ENCODE measurements at places on chromosomes 2 and 18.

GRCh38 chr2:235168174-235168979, 216.6 kb downstream of the SH3BP4 start:
- no peak for DNase-seq

DNA sequence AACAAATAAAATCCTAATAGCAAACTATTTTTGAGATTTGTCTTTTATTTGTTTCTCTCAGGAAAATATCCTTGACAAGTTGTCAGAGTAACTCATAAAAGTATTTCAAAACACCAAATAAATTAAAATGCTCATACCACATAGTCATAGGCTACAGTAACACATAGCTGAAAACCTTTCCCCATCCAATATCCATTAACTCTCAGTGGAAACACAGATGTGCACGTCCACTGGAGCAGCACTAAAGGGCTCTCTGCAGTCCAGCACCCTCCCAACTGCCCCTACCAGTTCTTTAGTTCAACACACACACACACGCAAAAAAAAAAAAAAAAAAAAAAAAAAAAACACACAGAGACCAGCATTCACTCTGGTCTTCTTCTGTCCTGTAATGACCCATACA, 879 bp upstream of the XDH start:
- DNase-seq, result no peak

DNA sequence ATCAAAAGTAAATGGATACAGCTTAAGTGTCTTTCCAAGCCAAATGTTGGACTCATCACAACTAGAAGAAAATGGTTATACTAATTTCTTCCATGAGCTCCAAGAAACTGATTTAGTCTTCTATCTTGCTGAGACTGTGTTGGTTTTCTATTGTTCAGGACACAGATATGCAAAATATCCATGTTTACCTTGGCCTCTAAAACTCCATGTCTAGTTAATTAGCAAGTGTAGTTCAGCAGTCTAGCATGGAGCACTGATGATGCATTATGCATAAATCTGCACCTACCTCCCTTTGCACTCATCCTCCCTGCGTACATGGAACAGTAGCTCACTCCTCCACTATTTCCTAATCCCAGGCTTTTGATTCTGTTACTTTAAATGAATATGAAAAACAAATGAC, 731.4 kb upstream of the CHAC2 start:
- DNase-seq, result no peak

DNA sequence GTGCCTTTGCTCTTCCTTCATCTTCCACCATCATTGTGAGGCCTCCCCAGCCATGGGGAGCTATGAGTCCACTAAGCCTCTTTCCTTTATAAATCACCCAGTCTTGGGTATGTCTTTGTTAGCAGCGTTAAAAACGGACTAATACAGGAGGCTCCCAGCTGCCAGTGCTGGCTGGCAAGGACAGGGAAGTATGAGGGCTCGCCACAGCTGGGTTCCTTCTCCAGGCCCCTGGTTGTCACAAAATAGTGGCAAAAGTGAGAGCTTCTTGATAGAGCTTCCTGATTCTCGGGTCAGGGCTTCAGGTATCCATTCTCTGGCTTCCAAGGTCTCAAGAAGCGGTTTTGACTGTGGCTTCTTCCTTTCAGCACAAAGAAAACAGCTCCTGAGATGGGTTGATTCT, 85.0 kb downstream of the ZNF516 start:
- no peak for DNase-seq

GRCh38 chr2:30968660-30969397, 161.6 kb upstream of the CAPN13 start:
- no peak for DNase-seq

DNA sequence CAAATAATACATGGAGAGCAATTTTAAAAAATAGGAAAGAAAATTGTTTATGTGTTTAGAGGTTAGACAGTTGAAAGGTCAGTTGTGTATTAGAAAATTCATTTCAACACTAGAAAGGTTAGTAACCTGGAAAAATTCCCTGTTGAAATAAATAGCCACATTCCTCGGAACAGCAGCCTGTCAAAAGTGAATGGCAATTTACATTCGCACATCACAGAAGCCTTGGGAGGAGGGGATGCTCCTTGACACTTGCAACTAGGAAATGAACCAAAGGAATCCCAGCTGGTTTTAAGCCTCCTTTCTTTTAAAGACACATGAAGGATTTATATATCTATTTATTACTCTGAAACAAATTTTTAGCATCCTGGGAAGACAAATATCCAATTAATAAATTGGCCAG, 653.5 kb upstream of the LRRTM4 start:
- no peak for DNase-seq

DNA sequence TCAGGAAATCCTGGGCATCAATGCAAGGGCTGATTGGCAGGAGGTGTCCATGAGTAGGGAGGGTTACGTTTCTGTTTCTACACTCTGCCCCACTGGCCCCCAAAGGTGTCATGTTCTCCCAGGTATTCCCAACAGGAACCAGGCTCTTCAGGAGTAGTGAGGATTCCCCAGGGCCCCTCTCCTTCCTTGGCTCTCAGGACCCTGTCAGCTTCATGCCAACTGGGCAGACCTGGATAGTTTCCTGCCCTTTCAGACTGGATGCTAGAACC, 480.6 kb upstream of the HS6ST1 start:
- DNase-seq, result no peak

DNA sequence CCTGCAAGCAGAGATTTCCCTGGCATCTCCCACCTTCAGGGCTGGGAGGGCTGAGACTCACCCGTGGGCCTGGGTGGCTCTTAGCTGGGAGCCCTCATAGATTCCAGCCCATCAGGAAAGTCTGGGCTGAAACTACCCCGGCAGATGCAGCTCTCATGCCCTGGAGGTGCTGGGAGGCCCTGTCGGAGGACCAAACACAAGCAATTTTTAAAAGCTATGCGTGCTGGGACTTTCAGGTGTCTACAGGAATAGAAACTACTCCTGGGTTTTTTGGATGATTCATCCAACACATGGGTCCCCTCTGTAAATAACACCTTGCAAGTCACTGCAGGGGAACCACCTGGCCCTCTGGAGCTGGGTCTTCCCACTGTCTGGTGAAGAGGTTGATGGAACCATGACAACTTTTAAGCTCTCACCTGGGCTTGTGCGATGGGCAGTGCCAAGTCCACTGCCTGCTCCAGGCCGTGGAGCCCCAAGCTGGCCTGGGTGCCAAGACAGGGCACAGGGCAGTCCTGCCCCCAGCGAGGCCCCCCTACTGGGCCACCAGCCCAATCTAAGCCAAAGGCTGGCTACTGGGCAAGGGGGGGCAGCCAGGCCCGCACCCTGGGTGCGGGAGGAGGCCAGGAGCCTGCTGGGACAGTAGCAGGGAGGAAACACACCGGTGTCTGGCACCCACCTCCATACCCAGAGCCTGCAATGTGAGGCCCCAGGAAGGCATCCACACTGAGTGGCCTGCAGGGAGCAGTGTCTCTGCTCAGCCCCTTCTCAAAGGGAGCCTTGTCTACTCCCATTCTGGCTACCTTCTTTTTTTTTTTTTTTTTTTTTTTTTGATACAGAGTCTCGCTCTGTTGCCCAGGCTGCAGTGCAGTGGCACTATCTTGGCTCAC, 1.1 kb upstream of the GPR55 start:
- no peak for DNase-seq

- no peak for DNase-seq
Observed at GRCh38 chr2:58601017-58601416, 359.9 kb upstream of the FANCL start.

DNA sequence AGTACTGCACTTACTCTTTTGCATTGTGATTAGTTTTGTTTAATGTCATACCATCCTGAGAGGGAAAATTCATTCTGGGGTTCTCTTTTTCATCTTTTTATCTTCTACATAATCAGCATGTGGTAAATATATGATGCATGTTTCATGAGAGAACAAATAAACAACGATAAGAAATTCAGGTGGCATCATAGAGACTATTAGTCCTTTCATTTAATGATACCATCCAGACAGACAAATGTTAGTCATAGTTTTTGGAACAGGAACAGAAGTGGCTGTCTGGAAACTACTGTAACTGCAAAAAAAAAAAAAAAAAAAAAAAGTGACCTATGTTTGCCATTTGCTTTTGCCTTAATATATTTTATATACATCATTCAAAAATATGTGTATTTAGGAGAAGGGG, 761.0 kb downstream of the EPHA4 start:
- no peak for DNase-seq

DNA sequence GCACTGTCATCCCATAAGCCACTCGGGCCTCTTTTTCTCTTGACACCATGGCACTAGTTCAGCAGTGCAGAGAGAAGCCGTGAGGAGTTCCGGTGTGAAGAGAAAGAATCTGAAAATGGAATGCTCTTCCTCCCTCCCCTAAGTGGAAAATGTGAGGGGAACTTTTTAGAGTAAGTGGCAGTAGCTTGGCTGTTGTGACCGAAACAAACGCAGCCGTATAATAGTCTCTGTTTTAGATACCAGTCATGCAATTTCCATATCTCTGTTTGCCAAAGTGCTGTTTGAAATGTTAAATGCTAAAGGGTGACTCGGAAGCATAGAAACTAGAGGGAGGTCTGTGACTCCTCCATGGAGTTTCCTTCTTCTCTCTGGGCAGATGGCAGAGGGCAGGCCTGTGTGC, 122.9 kb downstream of the MTCL1 start:
- no peak for DNase-seq

- DNase-seq, result no peak
Observed at GRCh38 chr2:133166031-133166430, 402.2 kb downstream of the NCKAP5 start.

- DNase-seq, result no peak
Observed at GRCh38 chr18:4102901-4103300, 352.2 kb downstream of the DLGAP1 start.

DNA sequence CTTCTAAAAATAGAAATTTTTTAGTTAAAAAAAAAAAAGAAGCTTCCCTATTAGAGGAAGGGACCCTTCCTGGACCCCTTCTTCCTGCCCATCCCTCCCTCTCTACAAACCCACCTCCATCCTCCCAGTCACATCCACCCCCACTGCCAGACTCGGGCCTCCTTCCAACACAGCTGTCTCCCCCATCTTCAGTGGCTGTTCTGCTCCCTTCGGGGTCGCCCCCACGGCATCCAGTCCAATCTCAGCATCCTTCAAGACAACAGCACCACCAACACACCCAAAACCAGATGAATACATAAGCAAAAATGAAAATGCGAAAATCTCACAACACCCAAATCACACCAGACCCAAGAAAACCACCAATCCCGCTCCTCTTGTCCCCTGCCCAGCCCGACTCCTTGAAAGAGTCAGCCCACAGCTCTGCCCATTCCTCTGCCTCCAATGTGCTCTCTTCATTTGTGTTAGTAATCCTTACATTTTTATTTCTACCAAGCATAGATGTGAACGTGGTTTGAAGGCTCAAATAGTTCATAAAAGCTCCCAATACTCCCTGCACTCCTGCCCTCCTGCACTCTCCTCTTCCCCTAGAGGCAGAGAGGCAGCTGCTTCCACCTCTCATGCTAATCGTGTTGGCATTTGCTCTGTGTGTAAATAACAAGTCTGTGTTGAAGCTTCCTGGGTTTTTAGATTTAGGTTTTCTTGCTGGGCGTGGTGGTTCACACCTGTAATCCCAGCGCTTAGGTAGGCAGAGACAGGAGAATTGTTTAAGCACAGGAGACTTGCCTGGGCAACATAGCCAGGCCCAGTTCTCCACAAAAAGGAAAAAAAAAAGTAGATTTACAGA, 37.0 kb downstream of the MAL start:
- DNase-seq, result no peak

- no peak for DNase-seq
Observed at GRCh38 chr18:23183411-23184150, 48.3 kb downstream of the CABLES1 start.

DNA sequence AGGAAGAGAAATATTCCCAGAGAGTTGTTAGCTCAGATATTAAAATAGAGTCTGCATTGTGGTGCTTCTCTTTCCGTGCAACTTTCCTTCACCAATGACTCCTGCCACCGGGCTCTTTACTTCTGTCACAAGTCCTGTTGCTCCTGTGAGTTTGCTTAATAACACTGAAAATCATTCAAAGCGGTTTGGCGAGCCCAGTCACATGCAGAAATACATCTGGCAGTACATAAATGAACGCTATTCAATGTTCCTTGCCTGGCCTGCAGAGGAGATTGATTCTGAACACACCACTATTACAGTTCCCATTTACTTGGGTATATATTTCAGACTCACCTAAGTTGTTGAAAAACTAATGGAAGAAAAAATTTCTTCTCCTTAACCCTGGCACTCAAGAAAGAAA, 276.6 kb downstream of the ZNF521 start:
- no peak for DNase-seq

DNA sequence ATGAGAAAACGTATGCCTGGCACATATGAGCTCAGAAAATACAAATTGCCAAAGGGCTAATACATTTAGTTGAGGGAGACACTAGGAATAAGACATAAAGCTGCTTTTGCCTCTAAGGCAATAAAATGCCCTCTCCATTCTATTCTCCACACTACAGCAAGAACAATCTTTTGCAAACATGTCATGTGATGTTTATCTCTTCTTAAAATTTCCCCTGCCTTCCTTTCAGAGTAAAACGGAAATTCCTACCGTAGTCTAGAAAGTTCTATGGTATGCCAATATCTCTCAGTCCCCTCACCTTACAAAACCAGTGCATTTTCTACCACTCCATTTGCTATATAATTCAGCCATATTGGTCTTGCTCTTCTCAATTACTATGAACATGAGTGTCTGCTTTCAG, 33.1 kb downstream of the C18orf54 start:
- no peak for DNase-seq

GRCh38 chr18:1658908-1659566, 754.4 kb downstream of the ADCYAP1 start:
- DNase-seq, result no peak

DNA sequence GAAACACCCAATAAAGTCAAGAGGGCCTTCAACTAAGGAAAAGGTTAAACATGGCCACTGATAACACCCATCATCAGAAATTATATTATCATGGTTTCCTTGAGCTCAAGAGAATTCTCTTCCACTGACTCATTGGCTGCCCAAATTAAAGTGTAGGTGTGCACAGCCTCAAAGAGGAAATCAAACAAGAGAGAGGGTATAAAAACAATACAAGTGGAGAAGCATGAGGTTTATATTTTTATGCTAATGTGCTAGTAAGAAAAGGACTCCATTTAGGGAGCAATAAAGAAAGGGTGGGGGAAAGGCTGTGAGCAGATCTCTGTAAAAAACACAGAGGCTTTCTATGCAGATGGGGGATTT, 168.8 kb upstream of the VRK2 start:
- no peak for DNase-seq

- no peak for DNase-seq
Observed at GRCh38 chr2:68762100-68762499, 27.5 kb downstream of the ARHGAP25 start.

GRCh38 chr2:100029460-100029859, 112.9 kb downstream of the AFF3 start:
- DNase-seq, result no peak

- DNase-seq, result no peak
Observed at GRCh38 chr2:3446381-3446780, 66.9 kb downstream of the TRAPPC12 start.

- DNase-seq, result no peak
Observed at GRCh38 chr2:151670846-151671597, 63.3 kb downstream of the NEB start.

Data from stimulated activated CD4-positive, alpha-beta T cell treated with anti-CD3 and anti-CD28 coated beads, Interleukin-1b, Interleukin-23, amount 100 ng/mL, for 1 hour (primary cell).